ENCODE measurements at places on chromosomes 7 and 10.

DNA sequence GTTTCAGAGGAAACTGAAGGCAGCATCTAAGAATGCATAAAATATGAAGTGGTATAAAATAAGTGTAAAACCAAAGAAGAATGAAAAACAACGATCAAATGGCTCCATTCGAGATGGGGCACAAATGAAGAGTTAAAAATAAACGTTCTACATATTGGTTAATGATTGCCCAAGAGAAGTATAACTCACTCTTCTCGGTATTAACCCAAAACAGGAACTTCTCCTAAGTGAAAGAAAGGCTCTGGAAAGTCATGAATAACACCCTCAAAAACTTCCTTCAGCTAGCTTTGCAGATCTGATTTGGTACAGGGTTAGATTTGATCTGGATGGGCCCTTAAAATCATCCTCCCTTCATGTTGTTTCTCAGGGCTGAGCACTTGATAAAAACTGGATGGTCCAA, 94.3 kb upstream of the ADO start:
- no peak for DNase-seq

GRCh38 chr7:82323806-82324205, 119.8 kb downstream of the CACNA2D1 start:
- DNase-seq = no peak

DNA sequence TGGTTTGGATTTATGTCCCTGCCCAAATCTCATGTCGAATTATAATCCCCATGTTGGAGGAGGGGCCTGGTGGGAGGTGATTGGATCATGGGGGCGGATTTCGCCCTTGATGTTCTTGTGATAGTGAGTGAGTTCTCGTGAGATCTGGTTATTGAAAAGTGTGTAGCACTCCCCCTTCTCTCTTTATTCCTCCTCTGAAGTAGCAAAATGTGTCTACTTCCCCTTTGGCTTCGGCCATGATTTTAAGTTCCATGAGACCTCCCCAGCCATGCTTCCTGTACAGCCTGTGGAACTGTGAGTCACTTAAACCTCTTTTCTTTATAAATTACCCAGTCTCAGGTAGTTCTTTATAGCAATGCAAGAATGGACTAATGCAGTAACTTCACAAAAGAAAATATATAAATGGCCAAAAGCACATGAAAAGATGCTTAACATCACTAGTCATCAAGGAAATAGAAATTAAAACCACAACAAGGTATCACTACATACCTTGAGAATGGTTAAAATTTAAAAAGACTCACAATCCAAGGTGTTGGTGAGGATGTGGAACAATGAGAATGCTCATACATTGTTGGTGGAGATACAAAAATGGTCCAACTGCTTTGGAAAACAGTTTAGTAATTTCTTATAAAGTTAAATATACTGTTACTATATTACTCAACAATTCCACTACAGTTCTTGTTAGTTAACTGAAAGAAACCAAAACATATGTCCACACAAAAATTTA, 218.7 kb downstream of the SNX10 start:
- DNase-seq = no peak

- DNase-seq = no peak
These were observed 206.5 kb downstream of the SORCS1 start for GRCh38 chr10:106957823-106958588.

DNA sequence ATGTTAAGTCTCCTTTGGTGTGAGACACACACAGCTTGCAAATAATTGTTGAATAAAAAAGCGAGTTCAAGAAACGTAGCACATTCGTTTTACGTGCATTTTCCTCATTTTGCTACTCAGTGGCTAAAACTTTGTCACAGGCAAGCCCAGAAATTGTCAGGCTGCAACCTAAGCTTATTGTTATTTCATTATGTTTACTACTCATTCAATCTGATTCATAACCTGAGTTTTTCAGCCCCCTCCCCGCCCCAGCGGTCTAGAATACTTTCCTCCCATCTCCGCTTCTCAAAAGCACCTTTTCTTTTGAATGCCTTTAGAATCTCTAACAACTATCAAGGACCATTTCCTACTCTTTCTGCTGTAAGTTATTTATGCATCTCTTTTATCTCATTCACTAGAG, 1.1 kb downstream of the FAM133B start:
- DNase-seq = no peak

DNA sequence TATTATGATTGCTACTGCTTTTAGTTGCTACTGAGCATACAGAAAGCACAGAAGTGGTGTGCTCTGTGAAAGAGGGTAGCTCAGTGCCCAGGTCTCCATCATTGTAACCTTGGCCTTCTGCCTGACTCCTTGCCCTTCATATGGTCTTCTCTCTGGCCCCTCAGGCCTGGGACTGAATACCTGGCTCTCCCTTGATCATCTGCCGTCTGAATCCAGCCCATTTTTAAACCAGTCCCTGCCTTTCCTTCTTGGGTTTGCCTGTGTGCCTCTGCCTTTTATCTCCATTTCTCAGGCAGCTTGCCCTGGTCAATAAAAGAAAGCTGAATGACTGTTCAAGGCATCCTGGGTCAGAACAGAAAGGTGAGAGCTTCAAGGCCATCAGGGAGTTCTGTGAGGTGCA, 109.1 kb upstream of the ZNF438 start:
- no peak for DNase-seq

GRCh38 chr10:101840102-101840684, 3.4 kb downstream of the KCNIP2 start:
- no peak for DNase-seq

- no peak for DNase-seq
These were observed 184.7 kb downstream of the CHCHD3 start for GRCh38 chr7:132897093-132897687.

- DNase-seq = no peak
These were observed 21.8 kb downstream of the FGFBP3 start for GRCh38 chr10:91887272-91888076.

Measured in thoracic aorta (tissue), 2 donors.